ENCODE measurements at places on chromosomes 2 and 18.
A peak's percentile ranks its signal among the peaks of the same experiment; 100 is the strongest.

- no peak for DNase-seq
Observed at GRCh38 chr2:36482576-36483214, 115.3 kb downstream of the FEZ2 start.

DNA sequence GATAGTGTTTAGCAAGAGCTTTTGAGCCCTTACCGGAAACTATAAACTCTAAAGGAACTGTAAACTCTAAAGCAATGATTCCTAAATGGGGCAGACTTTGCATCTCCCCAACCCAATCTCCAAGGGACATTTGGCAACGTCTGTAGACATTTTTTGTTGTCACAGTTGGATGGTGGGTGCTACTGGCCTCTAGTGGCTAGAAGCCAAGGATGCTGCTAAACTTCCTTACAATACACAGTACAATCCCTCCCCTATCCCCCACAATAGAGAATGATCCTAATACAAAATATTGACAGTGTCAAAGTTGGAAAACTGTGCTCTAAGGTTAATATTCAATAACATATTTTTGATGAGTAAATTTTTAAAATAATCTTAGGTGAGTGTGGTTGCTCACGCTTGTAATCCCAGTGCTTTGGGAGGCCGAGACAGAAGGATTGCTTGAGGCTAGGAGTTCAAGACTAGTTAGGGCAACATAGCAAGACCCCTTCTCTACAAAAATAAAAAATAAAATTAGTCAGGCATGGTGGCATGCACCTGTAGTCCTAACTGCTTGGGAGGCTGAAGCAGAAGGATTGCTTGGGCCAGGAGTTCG lies 66.7 kb downstream of the PTPN4 start:
- no peak for DNase-seq

DNA sequence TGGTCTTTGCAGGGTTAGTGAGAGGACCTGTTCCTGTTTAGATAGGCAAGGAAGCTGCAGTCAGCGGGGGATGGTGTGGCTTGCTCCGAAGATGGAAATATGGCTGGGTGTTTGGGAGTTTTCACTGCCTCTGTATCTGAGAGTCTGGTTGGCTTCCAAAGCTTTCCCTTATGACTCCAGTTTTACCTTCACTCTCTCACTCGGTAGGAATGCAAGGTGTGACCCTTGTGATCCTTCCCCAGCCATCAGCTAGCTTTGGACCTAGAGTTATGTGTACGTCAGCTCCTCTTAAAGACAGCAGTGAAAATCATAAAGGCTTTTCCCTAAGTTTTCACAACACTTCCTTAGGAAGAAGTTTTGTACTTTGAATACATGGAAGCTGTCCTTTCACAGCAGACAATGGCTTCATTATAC lies 35.5 kb upstream of the TMEM87B start:
- no peak for DNase-seq

GRCh38 chr2:169715379-169716237 lies 18.0 kb upstream of the KLHL23 start:
- DNase-seq, result peak; percentile 21

- peak; percentile 13 for DNase-seq
Observed at GRCh38 chr2:21118302-21118920, 5.4 kb upstream of the TDRD15 start.

DNA sequence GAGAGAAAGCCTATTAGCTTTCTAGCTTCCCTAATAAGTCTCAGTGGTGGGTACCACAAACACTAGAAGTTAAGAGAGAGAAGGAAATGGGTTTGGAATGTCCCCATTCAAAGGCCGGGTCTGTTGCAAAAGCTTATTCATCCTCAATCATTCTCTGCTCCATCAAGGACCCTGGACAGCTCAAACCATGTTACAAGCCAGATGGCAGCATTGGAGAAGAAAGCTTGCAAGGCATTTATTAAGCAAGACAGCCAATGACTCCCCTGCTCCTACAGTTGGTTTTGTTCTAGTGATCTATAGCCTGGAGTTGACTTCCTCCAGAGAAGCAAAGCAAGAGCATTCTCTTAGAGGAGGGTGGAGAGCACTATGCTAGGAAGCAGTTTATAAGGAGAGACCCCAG lies 86.9 kb upstream of the LMAN1 start:
- no peak for DNase-seq

DNA sequence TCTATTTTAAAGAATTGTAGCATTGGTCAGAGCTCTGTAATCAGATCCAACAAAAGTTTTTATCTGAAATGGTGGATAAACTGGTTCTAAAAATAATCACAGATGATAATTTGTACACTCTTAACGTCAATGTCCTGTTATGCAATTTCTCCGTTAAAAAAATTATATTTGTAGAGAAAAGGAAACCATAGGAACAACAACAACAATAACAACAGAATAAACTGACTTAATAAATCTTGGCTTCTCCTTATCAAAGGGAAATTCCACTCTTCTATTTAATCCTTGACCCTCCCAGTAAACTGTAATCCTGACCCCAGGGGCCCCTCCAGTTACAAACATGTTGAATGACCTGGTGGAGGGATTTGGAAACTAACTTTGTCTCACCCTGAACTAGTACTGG lies 78.6 kb upstream of the ZFP36L2 start:
- DNase-seq, result peak; percentile 57

DNA sequence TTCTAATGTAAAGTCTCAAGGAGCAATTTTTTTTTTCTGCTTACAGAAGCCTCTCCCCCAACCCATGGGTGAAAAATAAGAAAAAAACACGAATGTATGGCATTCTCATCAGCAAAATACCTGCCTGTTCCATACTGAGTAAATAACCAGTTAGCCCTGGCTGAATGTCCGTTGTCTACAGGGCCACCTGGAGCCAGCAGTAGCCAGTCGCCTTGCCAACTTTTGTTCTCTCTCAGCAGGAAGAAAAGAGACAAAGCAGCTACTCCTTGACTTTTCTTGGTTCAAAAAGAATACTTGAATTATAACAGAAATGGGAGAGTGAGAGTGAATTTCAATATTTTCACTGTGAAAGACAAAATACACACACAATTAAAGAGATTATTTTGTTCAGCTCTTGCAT lies 532.9 kb upstream of the CRIM1 start:
- no peak for DNase-seq

All from MG63 (cell line).